Mesenchymal stem cell (in vitro differentiated cells and primary cell): ENCODE measurements at places on chromosomes 1 and 21.

- no peak overlapping the region for H3K27ac ChIP-seq
- H3K4me1 ChIP-seq, result peaks cover 9% of the 10 kb centered on the region
- no peaks in the 10 kb centered on the region for H3K27me3 ChIP-seq
- no peak overlapping the region for H3K4me3 ChIP-seq
- H3K36me3 ChIP-seq, result no peaks in the 10 kb centered on the region
Measured at GRCh38 chr21:36615274-36615964, 83.5 kb upstream of the SIM2 start.

- no peak for DNase-seq
- H3K4me3 ChIP-seq, result no peak overlapping the region
- H3K4me1 ChIP-seq, result peaks cover 26% of the 10 kb centered on the region
- peak overlapping the region; percentile 48 for H3K27ac ChIP-seq
- no peaks in the 10 kb centered on the region for H3K27me3 ChIP-seq
- H3K36me3 ChIP-seq, result no peaks in the 10 kb centered on the region
Measured at GRCh38 chr1:93702828-93703183, 21.2 kb upstream of the BCAR3 start.

DNA sequence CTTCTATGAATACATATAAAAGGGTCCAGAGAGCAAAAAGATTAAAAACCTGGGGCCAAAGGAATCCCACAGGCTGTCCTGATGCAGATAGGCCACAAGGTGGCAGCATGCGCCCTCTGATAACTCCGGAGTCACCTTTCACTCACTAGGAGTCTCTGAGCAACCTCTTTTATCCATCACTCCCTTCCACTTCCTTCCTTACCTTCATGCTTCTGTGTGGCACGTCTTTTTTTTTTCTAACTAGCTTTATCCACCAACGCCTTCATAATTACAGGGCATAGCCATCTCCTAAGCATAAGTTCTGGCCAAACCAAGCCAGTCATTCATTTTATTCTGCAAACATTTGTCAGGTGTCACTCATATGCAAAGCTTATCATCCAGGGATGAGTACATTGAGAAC is 3.9 kb upstream of the PGLYRP4 start:
- peaks cover 84% of the 10 kb centered on the region for H3K27me3 ChIP-seq
- no peak overlapping the region for H3K27ac ChIP-seq
- H3K4me1 ChIP-seq, result no peaks in the 10 kb centered on the region
- DNase-seq, result peak; percentile 62

GRCh38 chr1:52627028-52627427 is 5.9 kb upstream of the SHISAL2A start:
- H3K4me1 ChIP-seq, result peaks cover 4% of the 10 kb centered on the region
- H3K27me3 ChIP-seq, result peaks cover 18% of the 10 kb centered on the region
- no peak overlapping the region for H3K4me3 ChIP-seq
- no peak overlapping the region for H3K27ac ChIP-seq
- no peak for DNase-seq
- no peaks in the 10 kb centered on the region for H3K36me3 ChIP-seq

- H3K27ac ChIP-seq, result no peak overlapping the region
- H3K36me3 ChIP-seq, result no peaks in the 10 kb centered on the region
- peak; percentile 28 for DNase-seq
- H3K27me3 ChIP-seq, result peaks cover 4% of the 10 kb centered on the region
Measured at GRCh38 chr1:95084317-95085176, 11.8 kb upstream of the ALG14 start.

DNA sequence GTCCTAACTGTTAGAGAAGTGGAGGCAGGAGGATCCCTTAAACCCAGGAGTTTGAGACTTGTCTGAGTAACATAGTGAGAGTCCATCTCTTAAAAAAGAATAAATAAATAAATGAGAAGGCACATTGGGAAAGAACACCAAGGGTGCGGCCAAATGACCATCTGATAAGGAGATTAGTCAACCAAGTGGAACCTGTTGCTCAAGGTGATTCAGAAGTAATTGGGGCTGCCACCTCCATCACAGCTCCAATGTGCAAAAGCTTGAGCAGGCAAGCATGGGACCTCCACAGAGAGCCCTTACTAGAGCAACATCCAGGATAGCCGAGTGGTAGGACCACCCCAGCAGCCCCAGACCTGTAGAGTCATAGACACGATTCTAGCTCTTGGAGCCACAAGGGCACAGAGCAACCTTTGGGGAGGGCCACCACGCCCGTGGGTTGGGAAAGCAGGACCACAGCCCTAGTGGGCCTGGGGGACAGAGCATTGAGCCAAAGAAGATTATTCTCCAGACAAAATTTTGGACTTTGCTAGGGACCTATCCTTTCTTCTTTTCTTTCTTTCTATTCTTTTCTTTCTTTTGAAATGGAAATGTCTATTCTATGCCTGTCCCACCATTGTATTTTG is 40.9 kb downstream of the KCNK1 start:
- H3K36me3 ChIP-seq, result no peaks in the 10 kb centered on the region
- no peak overlapping the region for H3K27ac ChIP-seq
- H3K27me3 ChIP-seq, result no peaks in the 10 kb centered on the region
- H3K4me3 ChIP-seq, result no peak overlapping the region
- no peak for DNase-seq

DNA sequence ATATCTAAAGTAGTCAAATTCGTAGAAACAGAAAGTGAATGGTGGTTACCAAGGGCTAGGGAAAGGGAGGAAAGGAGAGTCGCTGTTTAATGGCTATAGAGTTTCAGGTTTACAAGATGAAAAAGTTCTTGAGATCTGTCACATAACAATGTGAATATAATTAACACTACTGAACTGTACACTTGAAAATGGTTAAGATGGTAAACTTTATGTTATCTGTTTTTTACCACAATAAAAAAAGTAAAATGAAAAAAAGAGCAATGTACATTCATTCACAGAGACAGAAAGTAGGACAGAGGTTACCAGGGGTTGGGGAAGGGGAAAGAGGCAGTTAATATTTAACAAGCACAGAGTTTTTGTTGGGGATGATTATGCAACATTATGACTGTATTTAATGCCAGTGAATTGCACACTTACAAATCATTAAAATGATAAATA is 53.3 kb upstream of the SEC16B start:
- peaks cover 46% of the 10 kb centered on the region for H3K36me3 ChIP-seq
- no peaks in the 10 kb centered on the region for H3K27me3 ChIP-seq
- no peak overlapping the region for H3K27ac ChIP-seq
- H3K4me3 ChIP-seq, result no peak overlapping the region
- no peak for DNase-seq
- H3K4me1 ChIP-seq, result peaks cover 8% of the 10 kb centered on the region

- no peak for DNase-seq
- no peaks in the 10 kb centered on the region for H3K27me3 ChIP-seq
- no peak overlapping the region for H3K27ac ChIP-seq
Measured at GRCh38 chr1:50493710-50494109, 70.5 kb upstream of the DMRTA2 start.

GRCh38 chr1:230892018-230892491 is 23.7 kb upstream of the C1orf198 start:
- H3K27me3 ChIP-seq, result no peaks in the 10 kb centered on the region
- no peaks in the 10 kb centered on the region for H3K36me3 ChIP-seq
- no peak overlapping the region for H3K27ac ChIP-seq
- no peak for DNase-seq
- H3K4me3 ChIP-seq, result no peak overlapping the region

- no peak overlapping the region for H3K27ac ChIP-seq
- H3K36me3 ChIP-seq, result peaks cover 97% of the 10 kb centered on the region
- H3K4me3 ChIP-seq, result no peak overlapping the region
- no peaks in the 10 kb centered on the region for H3K27me3 ChIP-seq
Measured at GRCh38 chr21:32360401-32360975, 32.3 kb downstream of the URB1 start.

DNA sequence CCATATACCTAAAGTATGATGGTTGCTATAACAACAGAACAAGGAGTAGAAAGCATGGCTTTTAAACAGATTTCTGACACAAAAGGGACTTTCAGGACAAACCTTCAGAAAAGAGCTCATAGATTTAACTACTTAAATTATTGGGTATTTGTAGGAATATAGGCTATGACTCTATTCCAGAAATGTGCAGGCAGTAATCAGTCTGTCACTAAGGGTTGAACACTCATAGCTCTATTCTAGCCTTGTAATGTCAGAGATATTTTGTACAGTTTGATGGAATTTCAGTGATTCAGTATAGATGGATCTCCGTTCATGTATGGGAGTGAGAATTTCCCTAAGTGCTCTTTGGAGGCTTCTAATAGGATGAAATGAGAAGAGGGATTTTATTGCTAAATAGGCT is 82.8 kb downstream of the EXTL2 start:
- no peaks in the 10 kb centered on the region for H3K4me1 ChIP-seq
- no peak overlapping the region for H3K4me3 ChIP-seq
- no peaks in the 10 kb centered on the region for H3K36me3 ChIP-seq
- no peak overlapping the region for H3K27ac ChIP-seq
